ENCODE measurements at places on chromosomes 3 and 15. TPM values are rescaled to one million over a fixed set of nuclear protein-coding genes. Genes with fewer than 3 reads are reported as not detected.

ITPKA gene
- total RNA-seq, result 0.46 TPM

LNP1 gene
- total RNA-seq, result 0.99 TPM

SLC9C1 gene
- total RNA-seq, result under 0.01 TPM

EFHB gene
- 0.32 TPM for total RNA-seq

ENTPD3 gene
- 0.07 TPM for total RNA-seq

DNAH12 gene
- total RNA-seq, result 0.04 TPM

RARRES1 gene
- total RNA-seq, result 4.9 TPM

CPNE9 gene
- total RNA-seq, result not detected

SIDT1 gene
- not detected for total RNA-seq

TM4SF1 gene
- total RNA-seq, result 1,063 TPM

MORC1 gene
- total RNA-seq, result not detected

CDHR4 gene
- total RNA-seq, result not detected

CASR gene
- total RNA-seq, result not detected

CAV3 gene
- total RNA-seq, result not detected

IMPG2 gene
- 0.33 TPM for total RNA-seq

GHSR gene
- not detected for total RNA-seq

C2CD4A gene
- 3.2 TPM for total RNA-seq

MED12L gene
- total RNA-seq, result 0.11 TPM

ADCY5 gene
- total RNA-seq, result 0.07 TPM

Measured in pulmonary artery endothelial cell (primary cell).